ENCODE measurements at places on chromosomes 2 and 18. TPM values are rescaled to one million over a fixed set of nuclear protein-coding genes. Genes with fewer than 3 reads are reported as not detected.

- H3K27me3 ChIP-seq: no peaks in the 10 kb centered on the region
- no peak overlapping the region for H3K27ac ChIP-seq
- DNase-seq: no peak
- no peaks in the 10 kb centered on the region for H3K4me1 ChIP-seq
- no peaks in the 10 kb centered on the region for H3K36me3 ChIP-seq
- H3K4me3 ChIP-seq: no peak overlapping the region
Observed at GRCh38 chr2:218821605-218822211, 9.9 kb downstream of the PRKAG3 start.

The INHA gene
- polyA plus RNA-seq: not detected

DNA sequence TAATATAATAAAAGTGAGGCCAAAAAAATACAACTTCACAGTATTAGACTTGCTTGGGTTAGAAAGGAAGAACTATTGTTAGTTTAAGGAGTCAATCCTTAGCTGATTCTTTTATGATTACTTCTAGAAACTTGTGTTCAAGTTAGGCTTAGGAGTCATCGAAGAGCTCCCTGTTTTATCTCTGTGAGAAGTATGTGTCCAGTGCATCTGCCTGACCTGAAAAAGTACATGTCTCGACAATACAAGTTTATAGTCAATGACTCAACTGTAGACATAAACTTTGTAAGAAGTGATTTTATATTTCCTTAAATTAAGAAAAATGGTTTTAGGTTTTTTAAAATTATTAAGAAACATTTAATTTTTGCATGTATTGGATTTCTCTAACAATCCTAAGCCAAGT is 571.2 kb downstream of the ZEB2 start:
- H3K4me3 ChIP-seq: no peak overlapping the region
- peaks cover 1% of the 10 kb centered on the region for H3K36me3 ChIP-seq
- no peaks in the 10 kb centered on the region for H3K4me1 ChIP-seq
- DNase-seq: no peak
- no peak overlapping the region for H3K27ac ChIP-seq

- H3K27ac ChIP-seq: no peak overlapping the region
- H3K4me3 ChIP-seq: no peak overlapping the region
Observed at GRCh38 chr2:45850558-45850957, 199.1 kb downstream of the PRKCE start.

DNA sequence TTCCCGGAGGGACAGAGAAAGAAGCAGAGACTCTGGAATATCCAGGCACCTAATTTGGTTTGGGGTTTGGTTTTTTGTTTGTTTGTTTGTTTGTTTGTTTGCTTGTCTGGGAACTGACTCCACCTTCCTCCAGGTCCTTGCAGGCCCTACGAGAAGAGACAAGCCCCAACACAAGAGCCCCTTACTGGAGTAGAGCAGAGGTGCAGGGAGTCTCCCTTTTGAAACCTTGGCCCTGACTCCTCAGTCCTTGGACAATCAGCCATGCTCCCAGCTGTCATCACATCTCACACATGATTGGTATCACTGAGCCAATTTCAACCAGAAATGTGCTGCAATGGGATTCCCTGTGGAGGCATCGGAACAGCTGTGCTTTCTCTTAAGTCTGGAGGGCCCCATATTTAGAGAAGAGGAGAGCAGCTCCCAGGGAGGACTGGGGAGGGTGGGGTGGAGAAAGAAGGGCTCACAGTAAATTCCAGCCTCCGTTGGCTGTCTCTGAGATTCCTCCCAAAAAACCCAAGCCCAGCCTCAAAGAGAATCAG is 279.9 kb upstream of the NCKAP5 start:
- H3K27ac ChIP-seq: no peak overlapping the region
- H3K36me3 ChIP-seq: no peaks in the 10 kb centered on the region
- no peak overlapping the region for H3K4me3 ChIP-seq

DNA sequence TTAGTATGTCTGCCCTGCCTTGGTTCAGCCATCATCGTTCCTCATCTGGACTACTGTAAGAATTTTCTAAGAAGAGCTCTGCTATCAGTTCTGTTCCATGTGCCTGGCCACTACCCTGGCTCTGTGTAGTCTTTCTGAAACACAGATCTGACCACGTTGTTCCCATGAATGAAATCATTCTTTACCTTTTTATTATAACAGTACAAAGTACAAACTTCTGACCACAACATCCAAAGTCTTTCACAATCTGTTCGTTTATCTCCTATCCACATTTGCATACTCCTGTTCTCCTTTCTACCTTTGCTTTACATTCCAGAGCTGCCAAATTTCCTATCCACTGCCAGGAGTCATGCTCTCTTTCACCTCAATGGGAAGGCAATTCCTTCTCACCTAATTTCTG is 284.6 kb upstream of the LRP1B start:
- no peaks in the 10 kb centered on the region for H3K36me3 ChIP-seq
- no peak overlapping the region for H3K4me3 ChIP-seq
- no peaks in the 10 kb centered on the region for H3K27me3 ChIP-seq
- no peak overlapping the region for H3K27ac ChIP-seq
- no peaks in the 10 kb centered on the region for H3K4me1 ChIP-seq

GRCh38 chr2:20370191-20370590 is 19.5 kb upstream of the PUM2 start:
- H3K27me3 ChIP-seq: no peaks in the 10 kb centered on the region
- H3K4me1 ChIP-seq: no peaks in the 10 kb centered on the region
- H3K27ac ChIP-seq: no peak overlapping the region
- no peak for DNase-seq
- no peak overlapping the region for H3K4me3 ChIP-seq

The LYPD1 gene
- polyA plus RNA-seq: 0.07 TPM

DNA sequence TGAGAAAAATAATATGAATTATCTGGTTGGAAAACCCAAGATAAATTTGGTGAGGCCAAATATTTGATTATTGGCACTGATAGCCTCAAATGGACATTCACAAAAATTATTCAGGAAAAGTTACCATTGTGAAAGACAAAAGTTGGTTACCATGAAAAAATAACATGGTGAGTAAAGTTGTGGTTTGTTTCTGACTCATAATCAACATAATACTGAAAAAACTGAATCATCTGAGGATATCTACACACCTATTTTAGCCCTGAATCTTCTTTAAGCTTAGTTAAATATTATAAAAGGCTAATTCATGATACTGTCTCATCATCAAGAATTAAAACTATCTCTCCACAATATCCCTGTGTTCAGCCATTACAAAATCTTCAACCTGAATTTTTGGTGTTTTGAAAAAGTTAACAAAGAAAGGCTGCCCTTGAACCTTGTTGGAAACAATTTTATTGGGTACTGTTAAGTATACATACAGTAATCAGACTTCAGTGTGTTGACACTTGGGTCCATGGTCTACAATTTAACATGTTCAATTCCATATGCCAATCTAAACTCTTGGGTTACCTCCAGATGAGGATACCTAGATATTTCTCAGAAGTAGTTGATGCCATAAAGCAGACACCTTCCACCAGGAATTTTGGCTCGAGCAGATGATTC is 607.5 kb upstream of the SLC39A10 start:
- no peaks in the 10 kb centered on the region for H3K4me1 ChIP-seq
- no peak overlapping the region for H3K4me3 ChIP-seq
- H3K27ac ChIP-seq: no peak overlapping the region
- H3K36me3 ChIP-seq: no peaks in the 10 kb centered on the region

DNA sequence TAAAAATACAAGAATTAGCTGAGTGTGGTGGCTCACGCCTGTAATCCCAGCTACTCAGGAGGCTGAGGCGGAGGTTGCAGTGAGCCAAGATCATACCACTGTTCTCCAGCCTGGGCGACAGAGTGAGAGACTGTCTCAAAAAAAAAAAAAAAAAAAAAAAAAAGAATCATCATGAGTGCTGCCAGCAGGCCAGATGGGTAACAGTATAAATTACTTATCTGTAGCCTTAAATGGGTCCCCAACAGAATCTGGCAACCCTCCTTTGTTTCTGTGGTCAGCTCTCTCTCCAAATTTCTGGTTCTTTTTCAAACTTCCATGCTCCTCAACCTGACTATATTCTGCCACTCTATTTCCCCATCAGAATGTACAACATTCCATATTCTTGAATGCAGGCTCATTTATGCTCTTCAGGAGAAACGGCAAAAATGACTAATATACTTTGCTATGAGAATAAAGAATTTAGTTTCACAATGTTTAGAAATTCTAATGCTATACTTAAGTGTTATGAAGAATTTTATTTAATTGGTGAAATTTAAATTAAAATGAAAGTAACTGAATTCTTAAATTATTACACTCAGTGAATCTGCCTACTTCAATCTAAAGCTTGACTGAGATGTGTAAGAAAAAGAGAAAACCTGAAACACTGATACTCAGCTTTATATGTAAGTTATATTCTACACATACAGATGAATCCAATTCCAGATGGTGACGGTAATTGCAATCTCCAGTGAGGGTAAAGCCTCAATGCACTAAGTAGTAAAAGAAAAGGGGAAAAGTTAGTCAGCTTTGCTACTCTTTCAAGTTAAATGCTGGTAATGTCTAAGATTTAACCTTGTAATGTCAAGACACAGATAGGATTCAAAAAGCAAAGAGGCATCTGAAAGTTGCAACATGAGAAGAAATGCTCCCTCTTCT is 24.8 kb downstream of the LPIN2 start:
- H3K4me3 ChIP-seq: no peak overlapping the region
- peaks cover 13% of the 10 kb centered on the region for H3K4me1 ChIP-seq
- no peaks in the 10 kb centered on the region for H3K27me3 ChIP-seq
- no peak overlapping the region for H3K27ac ChIP-seq

- DNase-seq: no peak
- no peak overlapping the region for H3K4me3 ChIP-seq
- peaks cover 9% of the 10 kb centered on the region for H3K4me1 ChIP-seq
- no peaks in the 10 kb centered on the region for H3K27me3 ChIP-seq
Observed at GRCh38 chr2:190575263-190575662, 40.7 kb upstream of the NEMP2 start.

- peaks cover 67% of the 10 kb centered on the region for H3K4me1 ChIP-seq
- H3K27ac ChIP-seq: no peak overlapping the region
- H3K27me3 ChIP-seq: peaks cover 85% of the 10 kb centered on the region
- DNase-seq: no peak
- peaks cover 11% of the 10 kb centered on the region for H3K36me3 ChIP-seq
- peak overlapping the region; percentile 71 for H3K4me3 ChIP-seq
Observed at GRCh38 chr2:20667151-20667530, 197 bp downstream of the GDF7 start.

DNA sequence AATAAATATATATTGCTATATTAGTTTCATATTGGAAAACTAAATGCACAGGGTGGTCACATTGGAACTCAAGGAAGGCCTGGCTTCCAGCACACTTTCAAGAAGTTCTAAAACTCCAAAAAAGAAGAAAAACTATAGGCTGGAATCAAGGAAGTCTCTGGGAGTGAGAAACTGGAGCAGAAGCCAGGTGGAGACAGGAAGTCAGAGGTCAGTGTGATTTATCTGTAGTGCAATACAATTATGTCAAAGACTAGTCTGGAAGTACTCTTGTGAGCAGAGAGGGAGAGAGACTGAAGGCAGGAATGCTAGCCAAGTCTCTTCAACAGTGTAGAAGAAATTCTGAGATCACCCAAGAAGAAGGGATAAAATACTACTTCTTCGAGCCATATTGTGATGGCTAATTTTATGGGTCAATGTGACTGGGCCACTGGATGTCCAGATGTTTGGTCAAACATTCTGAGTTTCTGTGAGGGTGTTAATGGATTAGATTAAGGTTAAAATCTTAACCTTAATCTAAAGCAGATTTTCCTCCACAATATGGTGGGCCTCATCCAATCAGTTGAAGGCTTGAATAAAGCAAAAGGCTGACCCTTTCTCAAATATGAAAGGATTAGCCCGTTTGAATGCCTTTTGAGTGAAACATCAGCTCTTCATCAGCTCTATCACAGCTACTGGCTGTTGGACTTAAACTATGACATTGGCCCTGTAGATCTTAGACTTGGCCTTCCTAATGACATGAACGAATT is 208.0 kb downstream of the TDRD15 start:
- no peak for DNase-seq
- H3K4me1 ChIP-seq: no peaks in the 10 kb centered on the region
- no peaks in the 10 kb centered on the region for H3K27me3 ChIP-seq
- no peak overlapping the region for H3K27ac ChIP-seq
- no peaks in the 10 kb centered on the region for H3K36me3 ChIP-seq

- H3K4me1 ChIP-seq: no peaks in the 10 kb centered on the region
- H3K4me3 ChIP-seq: no peak overlapping the region
- no peaks in the 10 kb centered on the region for H3K27me3 ChIP-seq
Observed at GRCh38 chr2:8661736-8662135, 20.1 kb upstream of the ID2 start.

DNA sequence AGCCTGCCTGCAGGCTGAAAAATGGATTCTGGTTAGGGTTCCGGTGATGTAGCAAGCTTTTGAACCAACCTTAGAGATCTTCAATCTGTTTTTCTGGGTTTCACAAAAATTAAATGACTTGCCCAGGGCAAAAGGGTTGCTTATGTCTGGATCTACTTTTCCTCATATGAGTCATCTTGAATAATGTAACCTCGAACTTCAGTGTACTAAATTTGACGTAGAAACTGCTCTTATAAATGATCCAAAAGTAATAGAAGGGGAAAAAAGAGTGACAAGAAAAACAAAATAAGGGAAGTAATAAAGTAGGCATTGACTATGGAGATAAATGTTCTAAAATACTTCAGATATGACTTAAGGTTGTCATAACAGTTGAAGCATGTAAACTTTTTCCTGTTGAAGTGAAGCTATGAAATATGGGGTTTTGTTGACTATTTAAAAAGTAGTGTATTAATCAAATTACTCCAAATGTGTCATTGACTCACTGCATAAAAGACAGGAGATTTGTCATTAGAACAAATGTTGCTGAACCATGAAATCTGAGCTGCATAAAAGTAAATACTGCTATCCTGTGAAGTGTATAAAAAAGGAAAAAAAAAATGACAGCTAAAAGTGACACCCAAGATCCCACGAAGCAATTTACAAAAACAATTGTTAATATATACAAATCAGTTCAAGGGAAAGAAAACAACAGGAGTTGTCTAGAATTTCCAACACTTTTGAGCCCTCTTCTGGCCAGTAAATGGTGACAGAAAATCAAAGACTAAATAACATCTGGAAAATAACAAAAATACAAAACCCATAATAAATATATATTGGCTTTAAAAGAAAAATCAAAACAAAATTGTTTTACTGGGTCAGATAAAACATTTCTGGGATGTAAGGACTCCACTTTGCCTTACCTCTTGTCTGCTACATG is 103.6 kb upstream of the SERPINE2 start:
- no peaks in the 10 kb centered on the region for H3K27me3 ChIP-seq
- no peaks in the 10 kb centered on the region for H3K4me1 ChIP-seq
- no peak overlapping the region for H3K27ac ChIP-seq
- H3K36me3 ChIP-seq: no peaks in the 10 kb centered on the region
- H3K4me3 ChIP-seq: no peak overlapping the region
- DNase-seq: no peak
